ENCODE measurements at places on chromosomes 5 and 9. TPM values are rescaled to one million over a fixed set of nuclear protein-coding genes. Genes with fewer than 3 reads are reported as not detected.

- no peak for DNase-seq
These were observed 911.9 kb downstream of the DTWD2 start for GRCh38 chr5:118076490-118076889.

DNA sequence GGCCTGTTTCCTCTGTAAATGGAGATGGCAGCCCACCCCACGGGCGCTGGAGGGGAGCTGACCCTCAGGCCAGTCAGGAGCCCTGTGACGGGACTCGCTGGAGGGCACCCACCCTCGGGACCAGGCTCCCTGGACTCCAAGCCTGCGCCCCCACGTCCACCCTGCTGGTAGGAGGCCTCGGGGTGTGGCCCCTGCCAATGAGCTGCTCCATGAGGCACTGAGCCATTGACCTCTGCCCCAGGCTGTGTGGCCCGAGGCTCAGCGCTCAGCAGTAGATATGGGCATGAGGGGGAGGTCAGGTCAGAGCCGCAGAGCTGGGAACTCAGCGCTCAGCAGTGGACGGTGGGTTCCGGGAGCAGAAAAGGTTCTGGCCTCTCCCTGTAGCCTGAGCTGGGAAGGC lies 52.3 kb upstream of the EGFL7 start:
- DNase-seq, result no peak

GRCh38 chr5:101637599-101637998 lies 658.5 kb downstream of the SLCO4C1 start:
- DNase-seq, result no peak

DNA sequence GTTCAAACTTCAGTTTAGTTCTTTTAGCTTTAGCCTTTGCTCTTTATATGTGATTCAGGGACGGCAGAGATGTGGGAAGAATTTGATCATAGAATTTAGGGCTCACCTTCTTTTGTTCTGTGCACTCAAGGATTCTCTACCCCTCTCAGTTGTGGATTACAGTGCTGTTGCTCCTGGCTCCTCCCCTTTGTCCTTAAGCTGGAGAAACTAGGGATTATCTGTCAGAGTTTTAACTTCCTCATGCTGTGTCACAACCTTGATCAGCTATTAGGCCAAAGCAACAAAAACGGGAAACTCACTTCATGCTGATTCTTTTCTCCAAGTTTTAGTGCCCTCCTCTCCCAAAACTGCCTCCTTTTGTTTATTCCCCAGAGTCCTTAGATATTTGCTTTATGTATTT lies 13.0 kb upstream of the PCDHAC2 start:
- no peak for DNase-seq

GRCh38 chr9:92463984-92464383 lies 18.3 kb downstream of the ASPN start:
- no peak for DNase-seq

PRR7 gene
- 2.7 TPM for polyA plus RNA-seq

GRCh38 chr9:21919377-21920362 lies 74.5 kb downstream of the CDKN2A start:
- no peak for DNase-seq

DNA sequence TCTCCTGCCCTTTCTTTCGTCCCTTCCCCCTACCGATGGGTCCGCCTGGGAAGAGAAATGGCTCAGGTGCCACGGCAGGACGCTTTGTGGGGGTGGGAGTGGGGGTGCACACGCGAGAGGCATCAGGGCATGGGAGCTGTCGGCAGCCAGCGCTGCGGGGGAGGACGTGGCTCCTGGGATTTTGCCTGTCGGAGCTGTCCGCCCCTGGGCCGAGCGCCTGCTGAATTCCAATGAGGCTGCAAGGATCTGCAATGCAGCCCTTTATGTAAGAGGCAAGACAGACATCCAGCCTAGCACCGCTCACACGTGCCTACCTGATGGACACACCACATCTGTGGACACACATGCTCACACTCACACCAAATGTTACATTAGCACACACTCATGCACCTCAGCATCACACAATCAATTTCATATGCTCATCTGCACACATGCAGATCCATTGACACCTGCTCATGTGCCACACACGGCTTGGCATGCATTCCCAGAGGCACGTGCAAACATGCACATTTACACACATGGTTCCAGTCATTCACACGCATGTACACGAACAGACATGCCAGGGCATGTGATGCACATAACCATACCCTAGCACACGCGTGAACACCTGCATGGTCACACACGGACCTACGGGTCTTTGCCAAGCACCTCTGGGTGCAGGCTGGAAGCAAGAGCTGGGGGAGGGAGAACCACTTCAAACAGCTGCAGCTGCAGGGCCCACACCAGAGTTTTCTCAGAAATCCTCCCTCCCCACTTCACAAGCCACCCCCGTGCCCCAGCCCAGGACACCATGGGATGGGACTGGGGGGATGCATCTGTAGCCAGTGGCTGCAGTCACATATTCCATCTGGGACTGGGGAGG lies 1.4 kb downstream of the GRIN1 start:
- no peak for DNase-seq

GRCh38 chr9:99167694-99168093 lies 54.0 kb downstream of the ALG2 start:
- no peak for DNase-seq

DNA sequence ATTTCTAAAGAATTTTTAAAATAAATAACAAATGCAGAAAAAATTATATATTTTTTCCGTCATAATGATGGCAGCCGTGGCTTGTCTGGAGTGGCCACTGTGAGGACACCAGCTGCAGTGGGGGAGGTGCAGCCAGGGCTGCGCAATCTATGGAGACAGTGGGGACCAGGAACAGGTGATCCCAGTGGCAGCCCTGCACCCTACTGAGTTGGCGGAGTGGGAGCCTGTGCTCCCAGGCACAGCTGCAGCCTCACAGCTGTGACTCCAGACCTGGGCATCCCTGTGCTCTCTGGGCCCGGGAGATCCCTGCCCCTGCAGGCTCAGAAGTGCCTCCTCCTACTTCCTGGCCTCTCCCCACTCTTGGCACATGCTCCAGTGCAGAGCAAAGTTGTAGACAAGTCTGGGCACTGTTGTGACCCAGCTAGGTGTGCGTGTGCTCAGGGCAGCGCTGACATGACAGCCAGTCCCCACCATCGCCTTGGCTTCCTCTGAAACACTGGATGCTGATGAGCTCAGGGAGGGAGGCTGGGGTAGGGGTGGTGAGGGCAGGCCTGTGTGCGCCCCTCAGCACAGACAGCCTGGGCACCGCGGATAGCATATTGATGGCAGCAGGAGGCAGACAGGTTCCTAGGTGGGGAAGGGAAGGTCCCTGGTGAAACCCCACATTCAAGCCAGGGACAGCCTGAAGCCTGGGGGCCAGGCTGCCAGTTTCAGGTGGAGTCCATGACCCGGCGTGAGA lies 96.0 kb upstream of the PRR16 start:
- no peak for DNase-seq

- DNase-seq, result peak; percentile 49
These were observed 61.8 kb downstream of the COX7C start for GRCh38 chr5:86679529-86679928.

PDCD1LG2 gene
- 0.51 TPM for polyA plus RNA-seq

GRCh38 chr5:33445798-33446197 lies 5.0 kb downstream of the TARS1 start:
- DNase-seq, result no peak

- DNase-seq, result no peak
These were observed 354.2 kb downstream of the CDH10 start for GRCh38 chr5:24290536-24290935.

DNA sequence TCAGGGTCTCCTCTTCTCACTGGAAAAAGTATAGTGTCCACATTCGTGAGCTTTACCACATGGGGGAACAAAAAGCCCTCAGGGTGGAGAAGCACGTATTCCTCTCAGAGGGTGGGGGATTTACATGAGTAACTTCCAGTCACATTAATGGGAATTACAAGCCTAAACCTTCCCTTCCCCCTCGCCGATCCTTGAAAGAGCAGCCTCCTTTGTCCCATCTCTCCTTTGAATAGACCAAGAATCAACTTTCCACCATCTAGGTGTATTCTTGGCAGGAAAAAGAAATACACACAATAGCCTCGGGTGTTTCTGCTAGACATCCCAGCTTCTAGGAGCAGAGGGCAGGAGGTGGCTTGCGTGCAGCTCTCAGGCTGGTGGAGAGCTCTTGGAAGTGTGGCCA lies 144.4 kb downstream of the ZNF462 start:
- DNase-seq, result no peak

- peak; percentile 77 for DNase-seq
These were observed 316.1 kb downstream of the TLE1 start for GRCh38 chr9:81373294-81373693.

GRCh38 chr9:34540827-34541226 lies 18.0 kb upstream of the ENHO start:
- DNase-seq, result no peak

- DNase-seq, result no peak
These were observed 39.7 kb downstream of the CDC42SE2 start for GRCh38 chr5:131303537-131303936.

DNA sequence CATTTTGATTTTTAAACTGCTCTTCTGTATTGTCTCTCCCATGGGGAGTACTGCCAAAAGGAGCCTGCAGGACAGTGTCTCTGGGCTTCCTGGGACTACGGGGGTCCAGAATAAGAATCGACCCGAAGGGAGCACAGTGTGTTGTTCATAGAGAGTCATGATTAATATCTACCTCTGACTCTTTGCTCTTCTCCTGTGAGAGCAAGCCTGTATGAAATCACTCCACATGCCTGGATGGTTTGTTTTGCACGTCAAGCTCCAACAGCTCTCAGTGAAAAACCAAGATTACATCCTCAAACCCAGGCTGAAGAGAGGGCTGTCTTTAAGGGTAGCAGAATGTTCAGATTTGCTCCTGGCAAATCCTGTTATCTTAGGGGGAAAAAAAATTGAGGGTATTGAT lies 1860.0 kb upstream of the WWC1 start:
- no peak for DNase-seq

GRCh38 chr9:5511476-5511875 lies 1.1 kb downstream of the PDCD1LG2 start:
- DNase-seq, result no peak

GRCh38 chr9:126959336-126959735 lies 44.8 kb downstream of the RALGPS1 start:
- no peak for DNase-seq

DNA sequence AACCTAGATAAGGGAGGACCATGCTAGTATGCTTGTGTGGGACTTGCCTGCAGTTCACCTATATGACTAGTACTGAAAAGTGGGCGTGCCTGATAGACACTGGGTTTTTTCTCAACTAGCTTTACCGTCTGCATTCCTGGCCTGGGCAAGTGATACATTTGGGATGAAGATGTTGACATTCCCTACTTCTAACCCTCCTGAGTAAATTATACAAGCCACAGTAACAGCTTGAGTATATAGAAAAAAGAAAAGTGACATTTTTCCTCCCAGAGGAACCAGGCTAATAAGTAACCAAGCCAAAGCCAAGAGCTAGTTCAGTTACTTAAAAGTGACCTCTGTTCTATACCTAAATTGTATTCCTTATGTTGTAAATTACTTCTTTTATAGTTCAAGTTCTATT lies 153.8 kb upstream of the CYLC2 start:
- DNase-seq, result no peak

DNA sequence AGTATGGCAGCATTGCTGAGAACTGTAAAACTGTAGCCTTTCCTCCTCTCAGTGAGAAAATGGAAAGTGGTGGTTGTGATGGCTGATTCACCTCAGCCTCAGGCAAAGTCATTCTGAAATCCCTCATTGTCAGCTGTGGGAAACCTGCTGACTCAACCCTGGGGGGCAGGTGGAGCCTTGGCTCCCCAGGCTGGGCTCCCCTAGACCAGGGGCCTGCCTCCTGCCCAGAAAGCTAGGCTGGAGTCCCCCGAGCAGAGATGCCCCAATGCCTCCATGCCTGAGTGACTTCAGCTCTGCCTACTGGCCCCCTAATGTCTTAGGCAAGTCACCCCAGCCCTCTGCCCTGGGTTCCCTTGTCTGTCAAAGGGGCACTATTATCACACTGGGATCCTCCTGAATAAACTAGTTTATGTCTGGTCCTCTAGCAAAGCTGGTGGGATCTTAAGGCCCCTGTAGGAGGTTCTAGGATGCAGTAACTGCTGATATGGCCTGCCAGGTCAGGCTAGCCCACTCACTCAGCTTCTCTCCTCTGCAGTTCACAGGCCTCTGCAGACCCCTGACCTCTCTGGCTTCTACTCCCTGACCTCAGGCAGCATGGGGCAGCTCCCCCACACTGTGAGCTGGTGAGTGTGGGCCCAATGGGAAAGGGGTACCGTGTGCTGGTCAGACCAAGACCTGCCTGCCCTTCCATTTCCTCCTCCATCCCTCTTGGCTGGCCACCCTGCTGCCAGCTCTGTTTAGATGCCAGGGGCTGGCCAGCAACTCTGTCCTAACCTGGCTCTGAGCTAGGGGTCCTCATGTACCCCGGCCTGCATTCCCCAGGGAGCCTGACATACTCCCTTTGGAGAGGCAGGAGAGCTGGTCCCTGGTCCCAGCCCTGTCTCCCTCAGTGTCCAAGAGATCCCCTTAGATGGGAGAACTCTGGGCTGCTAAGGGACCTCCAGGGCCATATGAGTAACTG lies 24.2 kb downstream of the TCF7 start:
- DNase-seq, result no peak

DNA sequence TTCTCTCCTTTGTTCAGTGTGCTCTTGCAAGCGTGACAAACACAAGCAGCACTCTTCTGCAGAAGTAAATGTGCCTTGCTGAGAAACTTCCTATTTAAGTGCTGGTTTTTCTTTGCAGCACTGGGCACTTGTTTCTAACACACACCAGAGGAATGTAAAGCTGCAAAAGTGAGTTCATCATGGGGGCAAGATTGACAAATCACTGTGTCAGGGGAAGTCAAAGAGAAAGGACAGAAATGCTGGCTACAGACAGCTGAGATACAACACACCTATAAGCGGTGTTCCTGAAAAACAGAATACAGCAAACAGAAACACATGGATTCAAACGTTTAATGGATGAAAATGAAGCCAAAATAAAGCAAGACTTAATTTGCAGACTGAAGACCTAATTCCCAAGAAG lies 19.6 kb downstream of the ROR2 start:
- DNase-seq, result no peak

- DNase-seq, result no peak
These were observed 324.1 kb downstream of the CDH10 start for GRCh38 chr5:24320643-24321042.

DNA sequence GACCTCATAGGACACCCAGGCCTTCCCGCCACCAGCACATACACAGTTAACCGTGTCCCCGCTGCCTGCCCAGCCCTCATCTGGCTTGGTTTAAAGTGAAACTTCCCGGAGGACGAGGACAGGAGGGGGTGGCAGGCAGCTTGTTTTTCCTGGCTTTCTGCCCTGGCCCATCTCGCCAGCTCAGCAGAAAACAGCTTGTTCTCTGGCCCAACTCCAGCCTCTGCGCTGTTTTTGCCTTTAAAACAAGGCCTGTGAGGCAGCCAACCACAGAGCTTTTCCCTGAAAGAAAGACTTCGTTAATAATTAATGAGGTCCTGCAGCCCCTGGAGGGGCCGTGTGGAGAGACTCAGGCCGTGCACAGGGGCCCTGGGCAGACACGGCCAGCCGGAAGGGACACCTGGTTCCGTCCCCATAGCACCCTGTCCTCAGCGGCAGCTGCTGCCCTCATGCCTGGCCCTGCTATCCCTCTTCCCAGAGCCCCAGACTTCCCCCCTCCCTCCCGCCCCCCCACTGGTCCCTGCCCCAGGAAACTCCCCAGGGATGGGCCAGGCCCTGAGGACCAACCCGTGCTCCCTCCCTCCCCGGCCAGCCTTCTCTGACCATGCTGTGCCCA lies 108.7 kb downstream of the RXRA start:
- peak; percentile 97 for DNase-seq

- DNase-seq, result no peak
These were observed 61.1 kb downstream of the OXCT1 start for GRCh38 chr5:41809128-41809527.

YTHDC2 gene
- polyA plus RNA-seq, result 4.9 TPM

- DNase-seq, result no peak
These were observed 55.4 kb upstream of the PPARGC1B start for GRCh38 chr5:149674686-149675085.

WDR31 gene
- polyA plus RNA-seq, result 7.9 TPM

PCDHGA10 gene
- 0.52 TPM for polyA plus RNA-seq

Data from heart right ventricle (tissue), 16 donors.